Spleen (tissue), 13 donors: ENCODE measurements at places on chromosomes 2 and 18. TPM values are rescaled to one million over a fixed set of nuclear protein-coding genes. Genes with fewer than 3 reads are reported as not detected.

The SH3RF3 gene
- polyA plus RNA-seq: 1.3 TPM

The CHAC2 gene
- polyA plus RNA-seq: 4.3 TPM

The IL1R2 gene
- polyA plus RNA-seq: 62.9 TPM

The GYPC gene
- 201 TPM for polyA plus RNA-seq

The SERPINB13 gene
- polyA plus RNA-seq: not detected

The ATP6V1C2 gene
- polyA plus RNA-seq: 0.45 TPM

The VWC2L gene
- polyA plus RNA-seq: not detected

The TMEM198 gene
- 1.5 TPM for polyA plus RNA-seq

The EVA1A gene
- polyA plus RNA-seq: 13.7 TPM

The MALL gene
- polyA plus RNA-seq: 2.7 TPM

The GPR55 gene
- polyA plus RNA-seq: 2.0 TPM

The AQP12B gene
- polyA plus RNA-seq: not detected

The ESPNL gene
- 6.2 TPM for polyA plus RNA-seq
